ENCODE measurements at places on chromosomes 1 and 21.

DNA sequence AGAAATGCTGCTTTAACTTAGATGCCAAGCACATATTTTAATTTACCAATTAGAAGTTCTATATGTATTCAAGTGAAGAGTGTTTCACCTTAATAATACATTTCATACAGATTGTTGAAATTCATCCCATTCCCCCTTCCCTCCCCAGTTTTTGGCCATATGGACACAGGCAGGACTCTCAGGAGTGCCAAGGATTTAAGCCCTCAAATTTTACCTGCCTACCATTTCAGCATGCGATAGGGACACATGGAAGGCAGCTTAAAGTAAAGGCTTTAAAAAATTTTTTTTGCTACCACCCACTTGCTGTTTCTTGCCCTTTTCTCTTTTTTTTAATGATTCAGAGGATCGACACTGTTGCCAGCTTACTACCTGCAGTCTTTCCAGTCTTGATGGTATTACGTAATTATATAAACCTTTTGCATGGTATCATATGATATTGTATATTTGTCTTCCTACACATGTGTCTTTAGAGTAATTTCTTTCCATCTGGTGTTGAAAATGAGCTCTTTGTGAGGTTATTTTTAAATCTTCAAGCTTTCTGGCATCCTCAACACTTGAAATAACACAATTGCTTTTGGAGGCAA, 7.0 kb downstream of the EPB41 start:
- no peak for DNase-seq

DNA sequence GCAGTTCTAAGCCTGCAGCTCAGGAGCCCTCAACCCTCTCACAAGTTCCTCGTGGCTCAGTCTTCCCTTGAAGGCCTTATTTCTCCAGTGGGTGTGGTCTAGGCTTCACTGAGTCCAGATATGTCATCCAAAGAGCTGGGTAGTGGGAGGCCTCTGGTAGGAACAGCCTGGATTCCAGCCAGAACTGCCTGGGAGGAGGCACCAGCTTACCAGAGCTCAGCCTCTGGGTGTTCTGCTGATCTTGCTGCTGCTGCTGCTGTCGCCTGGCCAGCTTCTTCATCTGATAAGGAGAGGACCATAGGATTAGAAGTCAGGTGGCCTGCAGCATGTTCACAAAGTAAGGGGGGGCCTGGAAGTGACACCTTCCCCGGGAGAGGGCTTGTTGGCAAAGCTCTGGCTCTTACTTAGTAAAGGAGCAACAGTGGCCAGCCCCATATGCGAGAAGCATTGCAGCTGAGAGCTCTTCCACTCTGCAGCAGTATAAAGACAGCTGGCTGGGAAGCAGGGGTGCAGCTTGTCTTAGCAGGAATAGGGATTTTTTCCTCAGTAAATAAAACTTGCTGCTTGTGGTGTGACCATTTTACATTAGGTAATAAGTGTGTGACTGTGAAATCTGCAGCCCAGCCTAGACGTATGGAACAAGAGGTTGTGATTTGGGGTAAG, 148.5 kb downstream of the LMX1A start:
- no peak for DNase-seq

- no peak for DNase-seq
Observed at GRCh38 chr1:13828454-13829151, 128.6 kb downstream of the PRDM2 start.

DNA sequence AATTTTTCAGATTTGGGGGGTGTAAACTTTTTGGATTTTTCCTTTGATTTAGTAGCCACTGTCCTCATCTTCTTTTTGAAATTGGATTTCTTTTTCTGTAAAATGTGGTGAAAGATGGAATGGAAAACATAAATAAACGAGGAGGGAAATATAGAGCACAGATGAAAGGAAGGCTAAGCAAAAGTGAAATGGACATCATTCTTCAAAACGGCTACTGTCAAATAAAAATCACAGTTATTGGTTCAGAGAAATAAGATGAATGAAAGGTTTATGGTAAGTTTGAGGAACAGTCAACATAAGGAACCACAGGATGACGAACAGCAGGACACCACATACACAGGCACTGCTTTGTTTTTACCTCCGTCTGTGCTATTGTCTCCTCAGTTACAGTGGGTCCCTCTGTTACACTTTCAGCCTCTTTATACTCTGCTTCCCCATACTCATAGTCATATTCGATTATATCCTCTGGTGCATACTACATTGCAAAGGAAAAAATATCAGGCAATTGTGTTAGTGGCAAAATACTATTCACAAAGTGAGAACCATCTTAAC, 82.4 kb downstream of the COL11A1 start:
- no peak for DNase-seq

DNA sequence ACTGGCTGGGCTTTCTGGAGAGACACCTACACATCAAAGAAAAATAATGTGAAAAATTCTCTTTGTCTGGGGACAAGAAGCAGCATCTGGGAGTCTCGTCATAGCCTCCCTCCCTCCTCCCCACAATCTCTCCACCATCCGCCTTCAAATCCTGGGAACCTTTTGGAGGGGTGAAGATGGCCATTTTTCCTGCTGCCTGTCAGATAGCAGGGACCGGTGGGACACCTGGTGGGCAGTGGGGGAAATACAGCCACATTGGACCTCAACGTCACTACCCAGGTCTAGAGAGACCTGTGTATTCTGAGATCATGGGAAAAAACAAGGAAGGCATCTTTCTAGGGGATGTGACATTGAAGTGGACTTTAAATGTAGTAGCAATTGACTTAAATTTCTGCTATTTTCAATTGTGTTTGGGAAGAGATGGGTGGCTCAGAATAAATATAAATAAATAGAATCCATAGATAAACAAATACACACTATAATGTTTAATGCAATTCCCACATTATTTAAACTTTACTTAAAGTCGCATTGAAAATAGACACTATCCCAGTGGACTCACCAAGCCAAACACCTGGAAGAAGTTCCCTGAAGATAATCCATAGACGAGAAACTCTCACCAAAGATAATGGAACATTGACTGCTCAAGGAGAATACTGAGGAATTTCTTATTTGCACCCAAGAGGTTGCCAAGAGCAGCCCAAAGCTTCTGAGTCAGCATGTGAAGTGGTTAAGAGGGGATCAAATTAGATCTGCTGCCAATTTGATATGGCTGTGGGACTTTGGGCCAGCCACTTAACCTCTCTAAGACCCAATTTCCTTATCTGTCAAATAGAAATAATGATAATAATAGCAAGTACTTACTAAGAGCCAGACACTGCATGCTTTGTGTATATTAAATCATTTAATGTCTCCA, 147.6 kb upstream of the CAMK1G start:
- DNase-seq, result peak; percentile 90

DNA sequence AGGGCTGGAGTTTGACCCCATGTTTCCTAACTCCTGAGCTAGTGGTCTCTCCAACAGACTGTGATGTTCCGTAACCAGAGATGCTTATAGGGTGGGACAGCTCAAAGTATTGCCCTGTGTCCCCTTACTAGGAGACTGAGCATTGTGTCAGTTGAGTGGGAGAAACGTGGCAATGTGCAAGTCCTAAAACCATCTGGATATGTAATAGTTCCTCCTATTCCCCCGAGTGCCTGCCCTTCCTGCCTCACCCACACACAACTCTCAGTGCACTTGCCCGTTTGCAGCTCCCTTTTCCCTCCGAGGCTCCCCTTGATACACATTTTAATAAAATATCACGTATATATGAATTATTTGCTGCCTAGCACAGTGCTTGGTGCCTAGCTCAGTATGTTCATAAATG, 3.4 kb downstream of the PIGV start:
- DNase-seq, result no peak

DNA sequence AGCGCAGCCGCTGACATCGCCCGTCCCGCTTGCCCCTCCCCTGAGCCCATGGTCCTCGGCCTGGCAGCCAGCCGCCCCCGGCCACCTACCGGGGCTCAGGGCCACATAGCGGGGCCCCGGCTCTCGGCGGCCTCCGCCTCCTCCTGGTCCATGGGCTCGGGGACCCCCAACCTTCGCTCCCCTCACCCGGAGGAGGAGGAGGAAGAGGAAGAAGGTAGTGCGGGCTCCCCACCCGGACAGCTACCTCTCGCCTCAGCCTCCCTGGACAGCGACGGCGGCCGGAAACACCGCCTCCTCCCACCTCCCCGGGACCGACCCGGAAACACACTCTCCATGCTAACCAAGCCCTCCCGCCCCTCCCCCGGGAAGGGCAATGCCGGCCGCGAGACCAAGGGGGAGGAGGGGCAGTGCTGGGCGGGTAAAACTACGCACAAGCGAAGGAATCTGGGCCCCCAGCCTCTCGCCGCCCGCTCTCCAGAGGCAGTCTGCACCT, at the start of gene KIAA0319L:
TSS of gene KIAA0319L (minus strand) at position 286 of the 493 bp plus-strand sequence. CDS start 2,912 bp downstream, outside the sequence.
- DNase-seq, result peak; percentile 92

- peak; percentile 65 for DNase-seq
Observed at GRCh38 chr1:160018900-160019299, 12.9 kb downstream of the PIGM start.

DNA sequence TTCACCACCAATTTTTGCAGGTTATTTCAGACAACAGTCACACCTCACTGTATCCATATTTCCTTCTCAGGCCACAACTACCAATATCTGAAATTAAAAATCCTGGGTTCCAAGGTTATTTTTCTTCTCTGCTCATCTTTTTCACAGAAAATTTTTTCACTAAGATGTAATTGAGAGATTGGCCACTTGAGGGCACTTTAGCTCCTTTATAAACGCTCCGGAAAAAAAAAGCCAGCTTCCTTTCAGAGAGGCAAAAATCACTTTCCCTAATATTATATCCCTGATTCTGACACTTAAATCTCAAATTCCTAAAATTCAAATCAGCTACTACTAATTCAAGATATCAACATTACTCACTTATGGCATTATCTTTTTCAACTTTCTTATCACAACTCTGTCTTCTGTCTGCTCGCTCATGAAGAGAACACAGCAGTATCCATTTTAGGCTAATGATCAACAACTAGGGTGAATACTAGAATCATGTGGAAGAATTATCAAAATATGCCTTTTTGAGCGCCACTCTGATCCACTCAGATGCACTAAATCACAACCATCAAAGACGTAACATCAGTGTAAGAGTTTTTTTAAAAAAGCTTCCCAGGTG, 101.4 kb upstream of the RGS1 start:
- peak; percentile 45 for DNase-seq

- DNase-seq, result no peak
Observed at GRCh38 chr1:151681923-151682322, 34.7 kb downstream of the CELF3 start.

GRCh38 chr1:4483021-4483625, 171.3 kb upstream of the AJAP1 start:
- no peak for DNase-seq

- no peak for DNase-seq
Observed at GRCh38 chr1:14687147-14687546, 88.7 kb downstream of the KAZN start.

GRCh38 chr1:164700683-164701082, 141.7 kb downstream of the PBX1 start:
- DNase-seq, result no peak

- peak; percentile 83 for DNase-seq
Observed at GRCh38 chr1:18965206-18966173, 9.0 kb upstream of the IFFO2 start.

Measured in AG08395 (cell line).